Mesenteric fat pad (tissue), 1 donor: ENCODE measurements at places on chromosomes 12 and 14. TPM values are rescaled to one million over a fixed set of nuclear protein-coding genes. Genes with fewer than 3 reads are reported as not detected.
A peak's percentile ranks its signal among the peaks of the same experiment; 100 is the strongest.

DNA sequence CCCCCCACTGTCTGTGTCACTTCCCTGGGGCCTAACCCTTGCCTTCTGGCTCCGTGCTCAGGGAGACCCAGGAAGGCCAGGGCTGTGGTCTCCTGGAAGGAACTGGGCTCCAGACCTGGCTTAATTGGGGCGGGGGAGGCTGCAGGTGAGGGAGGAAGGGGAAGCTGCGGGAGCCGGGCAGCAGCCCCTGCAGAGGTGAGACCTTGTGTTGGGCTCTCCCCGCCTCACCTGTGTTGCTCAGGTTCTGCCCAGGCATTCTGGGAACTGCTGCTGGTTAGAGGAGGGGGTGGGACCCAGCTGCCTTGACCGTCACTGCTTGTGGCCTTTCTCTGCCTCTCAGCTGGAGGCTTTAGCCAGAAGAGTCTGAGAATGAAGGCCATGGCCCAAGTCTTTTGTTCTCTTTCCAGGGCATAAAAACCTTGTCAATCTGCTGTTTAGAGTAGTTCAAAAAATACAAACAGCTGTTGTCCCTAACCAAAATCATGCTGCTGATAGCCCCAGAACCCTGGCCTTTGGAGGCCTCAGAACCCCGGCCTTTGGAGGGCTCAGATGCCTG is 247.6 kb downstream of the CHST11 start:
- no peak for DNase-seq

DNA sequence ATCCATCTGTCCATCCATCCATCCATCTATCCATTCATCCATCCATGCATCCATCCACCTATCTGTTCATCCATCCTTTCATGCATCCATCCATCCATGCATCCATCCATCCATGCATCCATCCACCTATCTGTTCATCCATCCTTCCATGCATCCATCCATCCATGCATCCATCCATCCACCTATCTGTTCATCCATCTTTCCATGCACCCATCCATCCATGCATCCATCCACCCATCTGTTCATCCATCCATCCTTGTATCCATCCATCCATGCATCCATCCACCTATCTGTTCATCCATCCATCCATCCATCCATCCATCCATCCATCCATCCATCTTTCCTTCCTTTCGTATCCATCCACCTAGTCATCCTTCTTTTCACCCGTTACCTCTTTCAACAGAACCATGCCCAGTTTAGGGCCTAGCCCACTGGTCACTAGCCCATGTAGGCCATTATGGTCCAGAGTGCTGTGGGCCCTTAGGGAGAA is 66.3 kb downstream of the KIF26A start:
- DNase-seq: no peak

LRRC23 gene
- 4.2 TPM for total RNA-seq

DNA sequence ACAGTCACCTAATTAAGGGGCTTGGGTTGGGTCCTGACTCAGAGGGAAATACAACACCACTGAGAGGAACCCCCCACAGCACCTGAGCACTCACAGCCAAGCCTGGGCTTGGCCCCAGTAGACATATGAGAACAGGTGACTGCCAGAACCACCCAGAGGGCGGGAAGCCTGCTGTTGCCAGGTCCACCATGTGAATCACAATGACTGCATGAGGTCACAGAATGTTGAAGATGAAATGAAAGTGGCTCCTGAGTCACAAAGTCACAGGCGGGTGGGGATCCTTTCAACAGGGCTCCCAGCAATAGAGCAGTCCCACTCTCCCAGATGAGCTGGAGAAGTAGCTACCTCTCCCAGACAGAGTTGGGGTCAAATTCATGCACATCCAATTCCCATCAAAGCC is at the start of gene LRRC74A:
TSS of gene LRRC74A (plus strand) at position 287 of the 400 bp plus-strand sequence. CDS start 290 bp downstream, outside the sequence.
- no peak for DNase-seq

DNA sequence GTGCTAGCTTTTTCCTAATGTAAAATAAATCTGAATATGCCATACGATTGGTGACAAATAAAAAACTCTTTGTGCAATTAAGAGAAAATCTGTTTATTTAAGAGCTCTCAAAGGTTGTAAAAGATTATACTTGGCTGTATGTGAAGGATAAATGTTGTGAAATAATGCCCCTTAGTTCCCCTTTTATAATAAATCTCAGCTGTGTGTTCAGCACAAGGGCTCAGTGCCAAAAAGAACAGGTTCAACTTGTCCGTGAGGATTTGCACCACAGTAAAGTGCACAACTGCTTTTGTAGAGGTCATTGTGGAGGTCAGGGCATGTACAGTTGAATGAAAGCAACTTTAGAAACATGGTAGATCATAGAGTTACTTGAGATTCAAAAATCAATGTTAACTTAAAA is 118.6 kb downstream of the TRMT5 start:
- no peak for DNase-seq

DNA sequence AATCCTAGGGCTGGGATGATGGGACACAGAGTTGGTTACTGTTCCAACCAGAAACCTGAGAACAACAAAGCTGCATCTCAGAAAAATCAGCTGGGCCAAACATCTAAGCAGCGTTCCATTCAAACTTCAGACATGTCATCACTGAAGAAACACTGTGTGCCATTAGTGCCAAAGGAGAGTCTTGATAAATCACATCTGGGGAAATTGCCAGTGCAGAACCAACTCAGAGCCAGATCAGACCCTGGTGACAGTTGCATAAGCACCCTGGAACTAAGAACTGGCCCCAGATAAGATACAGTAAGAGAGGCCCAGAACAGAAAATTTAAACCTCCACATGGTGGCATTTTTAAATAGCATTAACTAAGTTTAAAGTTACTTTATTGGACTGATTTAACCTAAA is 482.8 kb downstream of the PRKD1 start:
- no peak for DNase-seq

BRI3BP gene
- 4.5 TPM for total RNA-seq

- DNase-seq: no peak
Observed at GRCh38 chr12:100554608-100555077, 18.8 kb upstream of the GAS2L3 start.

ESR2 gene
- total RNA-seq: 0.32 TPM

IGF1 gene
- total RNA-seq: 415 TPM

CHGA gene
- total RNA-seq: 0.22 TPM

GRCh38 chr12:104350211-104351056 is 46.9 kb downstream of the EID3 start:
- no peak for DNase-seq

- no peak for DNase-seq
Observed at GRCh38 chr14:71776471-71777360, 155.5 kb upstream of the RGS6 start.

DNA sequence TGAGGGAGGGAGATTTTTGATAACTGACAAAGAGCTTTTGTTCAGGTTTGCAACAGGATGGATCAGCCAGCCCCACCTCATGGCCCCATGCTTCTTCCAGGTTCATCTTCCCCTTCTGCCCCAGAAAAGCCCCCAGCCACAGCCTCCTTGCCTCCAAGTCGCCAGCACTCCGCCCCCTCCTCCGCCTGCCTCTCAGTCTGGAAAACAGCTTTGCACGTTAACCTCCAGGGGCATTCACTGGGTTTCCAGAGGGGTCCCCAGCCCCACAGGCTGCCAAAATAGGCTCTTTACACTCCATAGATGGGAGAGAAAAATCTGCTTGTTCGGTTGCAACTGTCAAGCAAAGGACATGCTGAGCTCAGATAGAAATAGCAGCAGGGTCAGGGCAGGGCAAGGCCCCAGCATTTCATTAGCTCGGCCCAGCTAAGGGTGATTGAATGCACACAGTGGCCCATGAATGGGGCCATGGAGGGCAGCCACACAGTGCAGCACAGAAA is 253.6 kb downstream of the ZFP36L1 start:
- DNase-seq: no peak

DNA sequence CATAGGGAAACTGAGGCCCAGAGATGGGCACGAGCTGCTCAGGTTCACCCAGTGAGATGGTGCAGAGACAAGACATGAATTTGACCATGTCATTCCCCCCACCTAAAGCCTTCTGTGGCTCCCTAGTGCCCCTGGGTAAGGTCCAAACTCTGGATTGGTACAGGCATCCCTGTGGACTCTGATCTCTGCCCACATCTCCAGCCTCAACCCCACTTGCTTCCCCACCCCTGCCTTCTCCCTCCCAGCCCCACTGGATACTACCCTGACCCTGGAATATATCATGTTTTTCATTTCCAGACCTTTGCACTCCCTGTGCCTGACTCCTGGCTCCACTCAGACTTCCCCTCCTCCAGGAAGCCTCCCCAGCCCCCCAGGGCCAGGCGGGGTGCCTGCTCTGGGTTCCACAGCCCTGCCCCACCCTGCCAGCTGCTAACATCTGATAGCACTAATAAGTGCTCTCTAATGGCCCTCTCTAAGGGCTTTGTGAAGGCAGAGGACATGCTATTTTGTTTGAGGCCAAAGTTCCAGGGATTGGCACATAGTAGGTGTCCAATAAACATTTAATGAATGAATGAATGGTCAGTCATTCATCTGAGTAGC is 1.1 kb upstream of the SDSL start:
- DNase-seq: no peak

DNA sequence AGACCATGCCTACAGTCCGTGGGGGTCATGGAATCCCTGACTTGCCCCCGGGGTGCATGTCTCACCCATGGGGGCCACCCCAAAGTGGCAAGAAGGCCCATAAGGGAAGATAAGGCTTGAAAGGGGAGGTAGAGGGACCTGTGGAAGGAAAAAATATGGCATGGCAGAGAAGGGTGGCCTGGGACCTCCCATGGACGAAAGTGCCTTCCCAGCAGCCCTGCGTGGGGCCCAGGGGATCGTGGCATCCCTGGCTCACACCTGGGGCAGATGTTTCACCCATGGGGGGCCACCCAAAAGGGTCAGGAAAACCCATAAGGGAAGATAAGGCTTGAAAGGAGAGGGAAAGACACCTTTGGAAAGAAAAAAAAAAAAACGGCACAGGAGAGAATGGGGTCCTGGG is 264.6 kb downstream of the ALG10 start:
- peak; percentile 37 for DNase-seq

- DNase-seq: no peak
Observed at GRCh38 chr14:57747036-57747435, 118.9 kb downstream of the SLC35F4 start.

TBX3 gene
- 16.5 TPM for total RNA-seq

DNA sequence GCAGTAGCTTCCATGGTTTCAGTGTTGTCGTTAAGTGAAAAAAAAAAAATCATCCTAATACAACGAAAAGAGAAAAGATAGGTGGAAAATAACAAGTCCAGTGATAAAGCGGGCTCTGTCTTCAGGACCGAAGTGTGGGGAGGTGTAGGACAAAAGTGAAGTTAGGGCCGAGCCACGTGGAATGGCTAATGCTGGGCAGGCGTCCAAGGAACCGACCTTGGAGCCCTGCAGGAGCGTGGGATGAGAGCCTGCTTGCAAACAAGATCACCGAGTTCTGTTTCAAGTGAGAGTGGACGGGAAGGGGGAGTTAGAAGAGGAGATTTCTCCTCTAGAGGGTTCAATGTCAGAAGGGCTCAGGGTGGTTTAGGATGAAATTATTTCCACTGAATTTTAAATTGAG is 22.2 kb downstream of the A2ML1 start:
- no peak for DNase-seq
